ENCODE measurements at places on chromosomes 11 and 22.

GRCh38 chr22:32574958-32575910 lies 100.6 kb downstream of the FBXO7 start:
- peak; percentile 24 for DNase-seq

- peak; percentile 88 for DNase-seq
Measured at GRCh38 chr11:128451652-128452470, 135.5 kb downstream of the ETS1 start.

GRCh38 chr22:22571862-22572261 lies 12.8 kb upstream of the PRAME start:
- no peak for DNase-seq

DNA sequence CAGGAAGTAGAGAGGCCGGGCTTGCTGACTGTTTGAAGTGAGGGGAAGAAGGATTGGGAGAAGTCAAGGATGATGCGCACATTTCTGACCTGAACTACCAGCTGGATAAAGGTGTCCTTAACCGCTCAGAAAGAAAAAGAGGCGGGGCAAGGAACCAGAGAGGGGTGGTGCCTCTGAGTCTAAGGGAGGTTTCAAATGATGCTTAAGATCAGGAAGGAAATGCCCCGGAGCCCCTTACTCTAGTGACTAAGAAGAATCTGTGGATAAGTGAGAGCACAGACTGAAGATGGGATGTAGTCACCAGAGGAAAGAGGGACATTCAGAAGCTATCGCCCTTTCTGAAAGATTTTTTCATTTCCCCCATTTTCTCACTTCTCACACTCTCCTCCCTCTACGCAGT lies 12.7 kb downstream of the DCHS1 start:
- DNase-seq, result no peak

- peak; percentile 18 for DNase-seq
Measured at GRCh38 chr11:73359930-73360742, 16.1 kb upstream of the RELT start.

- no peak for DNase-seq
Measured at GRCh38 chr11:64627371-64627770, 36.4 kb downstream of the SLC22A12 start.

GRCh38 chr22:26656891-26657851 lies at the start of gene MIAT:
MIAT (plus strand) TSS chr22:26657588.
- DNase-seq, result peak; percentile 61

DNA sequence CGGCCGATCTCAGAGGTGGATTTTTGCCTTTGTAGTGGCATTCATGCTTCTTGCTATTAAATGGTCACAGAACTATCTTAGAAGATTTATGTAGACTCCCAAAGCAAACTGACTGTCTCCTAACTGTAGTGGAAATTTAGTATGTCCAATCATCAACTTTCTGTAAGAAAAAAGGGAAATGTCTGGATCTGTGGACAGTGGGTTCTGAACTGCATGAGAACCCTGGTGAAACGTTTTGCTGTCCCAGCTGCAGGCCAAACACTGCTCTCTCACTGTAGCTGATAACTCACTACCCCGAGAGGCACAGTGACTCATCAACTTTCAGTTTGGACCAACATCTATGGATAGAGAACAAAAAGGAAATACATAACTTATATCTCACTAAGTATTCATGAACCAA lies 387.1 kb downstream of the SOX6 start:
- DNase-seq, result no peak

DNA sequence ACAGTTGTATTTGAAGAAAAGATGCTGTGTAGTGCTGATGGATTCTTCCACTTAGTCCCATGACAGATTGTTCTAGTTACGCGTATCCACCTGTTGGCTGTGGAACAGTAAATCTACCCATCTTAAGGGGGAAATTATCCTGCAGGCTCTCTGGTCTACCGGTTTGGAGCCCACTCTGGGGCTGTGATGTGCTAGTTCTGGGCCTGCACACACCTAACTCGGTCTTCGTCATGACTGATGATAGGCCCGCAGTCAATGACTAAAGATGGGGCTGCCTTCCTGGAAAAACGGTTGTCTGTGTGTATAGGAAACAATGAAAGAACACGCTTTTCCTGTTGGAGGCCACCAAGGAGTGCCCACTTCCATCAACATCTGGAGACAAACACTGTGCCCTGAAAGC lies 6.2 kb upstream of the RBM4B start:
- no peak for DNase-seq

DNA sequence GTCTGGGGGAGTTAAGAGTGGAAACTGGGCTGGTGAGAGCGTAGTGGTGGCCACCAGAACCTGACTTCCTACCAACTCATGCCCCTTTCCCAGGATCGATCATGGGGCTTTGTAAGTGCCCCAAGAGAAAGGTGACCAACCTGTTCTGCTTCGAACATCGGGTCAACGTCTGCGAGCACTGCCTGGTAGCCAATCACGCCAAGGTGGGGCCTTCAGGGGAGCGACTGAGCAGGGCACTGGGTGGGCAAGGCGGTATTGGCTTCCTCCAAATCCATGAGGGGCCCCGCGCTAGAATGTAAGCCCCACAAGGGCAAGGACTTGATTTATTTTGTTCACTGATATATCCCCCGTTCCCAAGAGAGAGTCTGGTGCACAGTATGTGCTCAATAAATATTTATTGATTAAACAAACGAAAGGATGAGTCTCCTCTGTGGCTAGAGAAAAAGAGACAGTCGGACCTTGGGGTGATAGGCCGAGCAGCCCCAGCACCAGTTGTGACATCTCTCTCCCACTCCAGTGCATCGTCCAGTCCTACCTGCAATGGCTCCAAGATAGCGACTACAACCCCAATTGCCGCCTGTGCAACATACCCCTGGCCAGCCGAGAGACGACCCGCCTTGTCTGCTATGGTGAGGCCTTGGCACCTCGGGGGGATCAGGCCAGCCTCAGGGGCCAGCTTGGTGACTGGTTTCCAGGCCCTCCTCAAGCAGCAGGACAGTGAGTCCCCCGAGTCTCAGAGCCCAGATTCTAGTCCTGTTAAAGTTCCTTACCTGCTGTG lies 765 bp downstream of the ZFPL1 start:
- DNase-seq, result no peak

- no peak for DNase-seq
Measured at GRCh38 chr22:30861131-30861530, 107.4 kb downstream of the MORC2 start.

DNA sequence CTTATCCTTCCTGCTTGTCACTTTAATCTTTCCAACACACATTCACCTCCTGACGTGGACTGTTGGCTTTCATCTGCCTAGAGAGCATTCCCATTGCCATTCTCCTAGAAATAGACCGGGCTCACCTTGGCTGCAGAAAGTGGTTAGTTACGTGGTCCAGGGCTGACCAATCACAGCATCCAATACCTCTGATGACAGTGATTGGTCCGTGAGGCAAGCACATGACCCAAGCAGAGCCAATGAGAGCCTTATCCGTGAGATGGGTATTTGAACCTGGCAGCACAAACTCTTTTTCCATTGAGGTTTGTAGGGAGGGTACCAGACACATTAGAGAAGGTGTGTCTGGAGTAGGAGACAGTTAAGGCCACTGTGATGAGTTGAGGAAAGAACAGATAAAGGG lies 85.8 kb downstream of the MIAT start:
- DNase-seq, result no peak

DNA sequence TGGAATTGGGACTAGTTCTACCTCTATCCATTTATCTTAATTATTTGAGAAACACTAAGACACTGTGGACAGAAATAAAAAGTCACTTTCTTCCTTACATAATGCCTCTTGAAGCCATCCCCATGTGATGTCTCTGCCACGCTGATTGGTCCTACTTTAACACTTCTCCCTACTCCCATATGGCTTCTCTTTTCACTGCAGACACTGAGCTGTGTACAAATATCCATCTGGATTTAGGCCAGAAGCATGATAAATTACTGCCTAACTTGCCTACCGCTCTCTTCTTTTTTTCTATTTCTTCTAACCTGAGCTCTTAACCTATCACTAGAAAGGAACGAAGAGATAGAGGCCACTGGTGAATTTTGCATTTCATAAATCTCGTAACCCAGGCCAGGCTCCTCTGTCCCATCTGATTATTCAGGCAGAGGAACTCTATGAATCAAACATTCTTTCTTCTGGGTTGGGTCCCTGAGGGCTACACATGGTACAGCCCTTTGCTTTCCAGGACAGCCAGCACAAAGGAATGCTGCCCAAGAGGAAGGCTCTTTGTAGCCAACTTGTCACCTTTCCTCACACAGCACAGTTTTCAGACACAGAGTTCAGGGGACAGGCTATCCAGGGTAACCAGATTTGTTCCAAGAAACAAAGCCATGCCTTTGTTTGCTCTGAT lies 878.5 kb upstream of the LRRC4C start:
- no peak for DNase-seq

All from NCI-H1092 treated with DMSO at 0.1 percent for 48 hours (cell line).